ENCODE measurements at places on chromosomes 3 and 15.

- DNase-seq, result peak; percentile 13
These were observed 467 bp downstream of the PIF1 start for GRCh38 chr15:64824929-64825430.

DNA sequence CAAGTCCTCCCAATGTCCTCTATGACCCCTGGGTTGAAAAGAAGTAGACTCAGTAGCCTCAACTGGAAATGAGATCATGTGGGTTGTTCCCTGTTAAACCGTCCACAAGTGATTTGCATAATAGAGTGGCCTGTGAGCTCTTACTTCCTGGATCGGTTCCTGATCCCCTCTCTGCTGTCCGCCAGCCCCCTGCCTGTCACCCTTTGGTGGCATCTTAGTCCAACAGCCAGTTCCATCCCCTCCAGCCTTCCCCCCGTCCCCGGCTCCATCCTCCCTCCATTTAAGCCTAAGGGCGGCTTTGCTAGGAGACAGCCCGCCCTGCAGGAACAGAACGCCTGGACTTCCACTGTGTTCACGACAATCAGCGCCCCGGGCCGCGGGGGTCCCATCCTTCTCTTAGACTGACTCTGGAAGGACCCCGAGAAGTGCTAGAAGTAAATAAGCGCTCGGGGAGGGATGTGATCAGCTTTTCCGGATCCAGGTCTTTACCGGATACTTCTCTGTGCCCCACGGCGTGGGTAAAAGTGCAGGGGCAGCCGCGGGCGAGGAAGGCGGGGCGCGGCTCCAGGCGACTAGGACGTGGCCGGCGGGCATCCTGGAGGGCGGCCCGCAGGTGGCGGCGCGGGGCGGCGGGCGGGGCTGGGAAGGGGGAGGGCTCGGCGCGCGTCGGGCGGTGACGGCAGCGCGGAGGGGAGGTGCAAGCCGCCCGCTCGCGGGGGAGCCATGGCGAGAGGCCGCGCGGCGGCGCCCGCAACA is 51.2 kb upstream of the ULK4 start:
- DNase-seq, result peak; percentile 26

- DNase-seq, result no peak
These were observed 685.7 kb downstream of the MECOM start for GRCh38 chr3:168977716-168978374.

GRCh38 chr3:8324747-8325146 is 176.9 kb upstream of the LMCD1 start:
- no peak for DNase-seq

DNA sequence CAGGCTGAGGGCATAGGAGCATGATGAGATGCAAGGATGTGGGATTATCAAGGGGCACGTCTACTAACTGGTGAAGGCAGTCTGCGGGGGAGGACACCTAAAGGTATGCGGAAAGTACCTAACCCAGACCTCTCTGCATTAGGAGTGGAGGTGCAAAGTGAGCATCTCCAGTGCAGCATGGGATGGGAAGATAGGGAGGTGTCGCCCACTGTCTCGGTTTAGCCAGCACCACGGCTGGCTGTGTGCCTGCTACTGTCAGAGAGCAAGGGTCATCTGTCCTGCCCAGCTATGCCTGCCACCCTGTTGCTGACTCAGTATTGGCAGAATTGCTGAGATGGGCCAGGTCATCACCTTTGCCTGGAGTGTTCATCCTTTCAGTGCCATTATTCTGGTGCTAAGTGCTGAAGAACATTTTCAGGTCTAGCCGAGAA is 40.1 kb downstream of the OXNAD1 start:
- no peak for DNase-seq

- DNase-seq, result peak; percentile 67
These were observed 80.0 kb downstream of the SQOR start for GRCh38 chr15:45714590-45715488.

DNA sequence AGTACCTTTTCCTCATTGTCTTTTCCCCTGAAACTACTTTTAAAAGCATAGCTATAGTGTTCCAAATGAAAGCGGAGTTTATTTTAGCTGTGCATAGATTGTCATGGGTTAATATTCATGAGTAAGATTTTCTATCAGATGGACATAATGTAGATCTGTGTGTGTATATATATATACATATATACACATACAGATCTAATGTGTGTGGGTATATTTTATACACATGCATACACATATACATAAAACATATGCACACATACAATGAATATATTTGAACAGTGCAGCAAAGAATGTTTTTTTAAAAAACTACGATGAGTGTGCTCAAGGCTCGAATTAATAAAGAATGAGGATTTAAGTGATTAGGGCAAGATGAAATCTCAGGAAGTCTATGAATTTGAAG is 328.3 kb upstream of the IL12A start:
- no peak for DNase-seq

GRCh38 chr15:95687061-95687460 is 643.4 kb upstream of the NR2F2 start:
- DNase-seq, result no peak

- DNase-seq, result no peak
These were observed 61.2 kb downstream of the TSC22D2 start for GRCh38 chr3:150469031-150469930.

DNA sequence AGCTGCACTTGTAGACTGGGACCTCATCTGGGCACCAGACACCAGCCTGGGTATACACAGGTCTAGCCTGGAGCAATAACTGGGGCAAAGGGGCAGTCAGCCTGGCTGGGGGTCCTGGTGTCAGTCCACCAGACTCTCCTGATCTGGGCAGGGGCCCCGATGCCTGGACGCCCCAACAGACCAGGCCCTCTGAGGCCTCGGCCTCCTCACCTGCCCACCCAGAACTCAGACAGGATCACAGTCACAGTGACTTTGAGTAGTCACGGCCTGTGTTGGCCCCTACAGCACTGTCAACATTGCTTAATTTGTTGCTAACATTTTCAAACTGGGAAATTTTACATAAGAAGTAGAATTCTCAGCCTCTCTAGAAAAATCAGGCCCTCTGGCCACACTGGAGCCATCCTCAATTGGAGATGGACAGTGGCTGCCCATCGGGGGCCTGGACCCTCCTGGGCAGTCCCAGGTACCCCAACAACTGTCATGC is 5.8 kb downstream of the TWF2 start:
- no peak for DNase-seq

DNA sequence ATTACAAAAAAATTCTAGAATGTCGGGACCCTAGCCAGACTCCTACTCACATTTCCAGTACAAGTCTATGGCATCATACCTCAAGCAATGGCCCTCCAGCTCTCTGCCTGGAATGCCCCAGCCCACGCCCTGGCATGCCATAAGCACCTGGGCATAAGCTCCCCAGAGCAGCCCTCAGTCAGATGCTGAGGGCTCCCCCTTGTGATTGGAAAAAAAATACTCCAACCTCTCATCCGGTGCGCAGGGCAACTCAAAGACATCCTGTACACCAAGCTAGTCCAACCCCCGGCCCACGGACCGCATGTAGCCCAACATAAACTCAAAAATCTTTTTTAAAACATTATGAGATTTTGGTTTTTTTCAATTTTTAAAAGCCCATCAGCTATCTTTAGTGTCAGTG is 115.4 kb downstream of the NEK10 start:
- no peak for DNase-seq

- no peak for DNase-seq
These were observed 133.3 kb downstream of the ADAM10 start for GRCh38 chr15:58616171-58616570.

- no peak for DNase-seq
These were observed 30.2 kb downstream of the CLDN1 start for GRCh38 chr3:190291994-190292584.

GRCh38 chr3:33071181-33071580 is 25.8 kb downstream of the GLB1 start:
- no peak for DNase-seq

- DNase-seq, result peak; percentile 77
These were observed at the start of gene UBA5 for GRCh38 chr3:132660052-132660810. UBA5 (plus strand) TSS chr3:132660329; CDS start chr3:132660538, 209 bp downstream.

DNA sequence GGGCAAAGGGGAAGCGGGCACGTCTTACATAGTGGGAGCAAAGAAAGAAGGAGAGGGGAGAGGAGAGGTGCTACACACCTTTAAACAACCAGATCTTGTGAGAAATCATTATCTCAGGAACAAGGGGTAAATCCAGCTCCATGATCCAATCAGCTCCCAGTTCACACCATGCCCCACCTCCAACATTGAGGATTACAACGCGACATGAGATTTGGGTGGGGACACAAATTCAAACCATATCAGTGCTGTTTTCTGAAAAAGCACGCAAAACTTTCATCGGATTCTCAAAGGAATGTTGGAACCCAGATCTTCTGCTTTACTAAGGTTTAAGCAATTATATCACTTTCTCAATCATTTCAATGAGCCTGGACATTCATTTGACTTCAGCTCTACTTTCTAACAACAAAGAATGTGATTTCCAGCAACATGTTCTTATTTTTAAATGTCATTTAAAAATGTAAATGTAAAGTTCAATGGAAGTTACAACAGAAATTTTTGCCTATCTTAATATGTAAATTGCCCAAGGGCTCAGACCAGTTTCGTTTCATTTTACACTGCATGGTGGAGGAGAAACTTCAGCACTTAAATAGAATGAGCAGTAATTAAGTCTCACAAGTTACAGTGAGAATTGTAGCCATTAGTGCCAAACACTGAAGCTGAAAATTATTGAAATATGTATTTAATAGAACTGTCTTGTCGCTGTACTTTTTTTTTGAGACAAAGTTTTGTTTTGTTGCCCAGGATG is 8.4 kb upstream of the CCDC54 start:
- DNase-seq, result no peak

- DNase-seq, result no peak
These were observed 26.6 kb upstream of the KY start for GRCh38 chr3:134677196-134677986.

DNA sequence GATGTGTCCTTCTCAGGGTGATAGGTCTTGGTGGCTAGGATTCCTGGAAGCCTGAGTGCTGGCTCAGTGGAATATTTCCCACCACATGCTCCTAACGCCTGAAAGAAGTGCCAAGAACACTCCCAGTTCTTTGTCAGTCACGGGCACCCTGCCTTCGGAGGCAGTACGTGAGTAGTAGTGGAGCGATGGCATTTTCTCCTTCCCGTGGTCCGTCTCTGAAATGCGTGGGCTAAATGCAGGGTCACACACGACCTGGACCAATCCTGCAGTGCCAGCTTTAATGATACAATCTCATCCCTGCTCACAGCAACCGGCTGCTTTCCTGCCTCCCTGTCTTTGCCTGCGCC is 14.5 kb downstream of the H1-8 start:
- no peak for DNase-seq

- DNase-seq, result no peak
These were observed 25.7 kb downstream of the ZDHHC3 start for GRCh38 chr3:44950275-44950734.

DNA sequence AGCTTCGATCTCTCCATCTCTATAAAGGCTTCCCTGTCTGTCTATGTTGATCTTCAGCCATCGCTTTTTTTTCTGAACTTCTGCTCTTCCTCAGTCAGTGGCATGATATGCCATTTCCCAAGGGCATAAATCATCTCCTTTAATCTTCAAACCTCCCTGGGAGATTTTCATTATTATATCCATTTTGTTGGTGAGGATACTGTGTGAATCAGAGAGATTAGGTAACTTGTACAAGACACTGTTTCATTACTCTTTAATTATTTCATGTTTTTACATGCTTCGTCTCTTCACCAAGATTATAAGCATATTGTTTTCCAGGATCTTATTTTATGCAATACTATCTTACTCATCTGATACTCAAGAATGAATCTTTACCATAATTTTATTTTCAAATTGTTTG is 124.8 kb upstream of the ATP11B start:
- no peak for DNase-seq

- no peak for DNase-seq
These were observed 31.4 kb upstream of the SEC13 start for GRCh38 chr3:10352146-10352911.

GRCh38 chr15:88303395-88303794 is 46.9 kb upstream of the NTRK3 start:
- no peak for DNase-seq

GRCh38 chr3:188431553-188431952 is 277.6 kb downstream of the LPP start:
- DNase-seq, result no peak

DNA sequence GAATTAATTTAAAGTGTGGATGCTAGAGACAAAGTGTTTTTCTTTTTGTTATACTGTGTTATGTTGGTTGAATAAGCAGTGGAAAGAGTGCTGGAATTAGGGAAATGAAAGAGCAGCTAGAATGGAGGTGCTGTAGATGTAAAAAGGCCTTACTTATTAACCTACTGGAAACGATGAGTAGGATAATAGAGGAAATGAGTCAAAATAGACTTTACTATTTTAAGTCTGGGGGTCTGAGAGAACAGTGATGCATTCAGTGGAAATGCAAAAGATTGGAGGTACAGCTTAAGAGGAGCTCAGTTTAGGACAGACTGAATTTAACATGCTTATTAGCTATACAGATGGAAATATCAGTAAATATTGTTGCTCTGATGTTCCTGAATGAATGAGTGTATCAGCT is 674.0 kb downstream of the OTOL1 start:
- no peak for DNase-seq

- no peak for DNase-seq
These were observed 404.8 kb downstream of the PTPRG start for GRCh38 chr3:61966200-61966599.

- DNase-seq, result no peak
These were observed 35.9 kb upstream of the CMSS1 start for GRCh38 chr3:99781761-99782160.

DNA sequence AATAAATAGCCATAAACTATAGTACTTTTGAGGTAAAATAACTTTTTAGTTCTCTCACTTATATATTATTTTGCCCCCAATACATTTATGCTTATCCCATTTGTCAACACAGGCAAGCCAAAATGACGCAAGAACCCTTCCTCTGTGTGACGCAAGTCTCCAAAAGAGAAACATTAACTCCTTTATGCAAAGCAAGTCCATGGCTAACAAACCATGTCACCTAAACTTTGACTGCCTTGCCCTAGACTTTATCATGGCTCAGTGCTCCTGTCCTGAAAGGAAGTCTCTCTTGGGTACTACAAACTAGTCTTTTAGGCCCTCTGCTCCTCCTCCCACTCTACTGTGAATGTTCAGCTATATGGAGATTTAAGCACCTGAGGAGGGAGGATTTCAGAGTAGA is 230.5 kb downstream of the UNC13C start:
- no peak for DNase-seq

- no peak for DNase-seq
These were observed 7.1 kb downstream of the SEMA7A start for GRCh38 chr15:74426404-74427281.

- DNase-seq, result no peak
These were observed 59.7 kb downstream of the LSM3 start for GRCh38 chr3:14238356-14238755.

DNA sequence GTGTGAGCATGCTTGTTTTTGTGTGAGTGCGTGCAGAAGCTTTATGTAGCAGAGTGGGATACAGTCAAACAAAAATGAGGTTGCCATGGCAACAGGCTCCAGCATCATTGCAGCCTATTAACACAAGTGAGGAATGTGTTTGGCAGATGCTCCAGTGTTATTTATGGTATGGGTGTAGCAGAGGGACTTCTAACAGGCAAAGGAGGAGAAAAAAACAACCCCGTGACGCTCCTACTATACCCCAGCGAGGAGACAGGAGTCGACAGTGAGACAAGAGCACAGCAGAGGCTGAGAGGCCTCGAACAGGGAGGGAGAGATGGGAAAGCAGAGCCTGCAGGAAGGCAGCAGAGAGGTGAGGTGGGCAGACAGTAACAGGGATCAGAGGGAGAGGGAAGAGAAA is 4.9 kb downstream of the ADCY5 start:
- peak; percentile 4 for DNase-seq

All from NCI-H1092 treated with DMSO at 0.1 percent for 48 hours (cell line).